Muscle of leg (tissue), 16 donors: ENCODE measurements at places on chromosomes 16 and 17.
A peak's percentile ranks its signal among the peaks of the same experiment; 100 is the strongest.

DNA sequence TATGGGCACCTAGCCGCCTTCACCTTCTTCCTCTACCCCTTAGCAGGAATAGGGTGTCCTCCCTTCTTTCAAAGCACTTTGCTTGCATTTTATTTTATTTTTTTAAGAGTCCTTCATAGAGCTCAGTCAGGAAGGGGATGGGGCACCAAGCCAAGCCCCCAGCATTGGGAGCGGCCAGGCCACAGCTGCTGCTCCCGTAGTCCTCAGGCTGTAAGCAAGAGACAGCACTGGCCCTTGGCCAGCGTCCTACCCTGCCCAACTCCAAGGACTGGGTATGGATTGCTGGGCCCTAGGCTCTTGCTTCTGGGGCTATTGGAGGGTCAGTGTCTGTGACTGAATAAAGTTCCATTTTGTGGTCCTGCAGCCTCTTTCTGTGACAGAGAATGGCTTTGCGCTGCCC is 4.6 kb downstream of the TMUB2 start:
- peak; percentile 78 for DNase-seq

DNA sequence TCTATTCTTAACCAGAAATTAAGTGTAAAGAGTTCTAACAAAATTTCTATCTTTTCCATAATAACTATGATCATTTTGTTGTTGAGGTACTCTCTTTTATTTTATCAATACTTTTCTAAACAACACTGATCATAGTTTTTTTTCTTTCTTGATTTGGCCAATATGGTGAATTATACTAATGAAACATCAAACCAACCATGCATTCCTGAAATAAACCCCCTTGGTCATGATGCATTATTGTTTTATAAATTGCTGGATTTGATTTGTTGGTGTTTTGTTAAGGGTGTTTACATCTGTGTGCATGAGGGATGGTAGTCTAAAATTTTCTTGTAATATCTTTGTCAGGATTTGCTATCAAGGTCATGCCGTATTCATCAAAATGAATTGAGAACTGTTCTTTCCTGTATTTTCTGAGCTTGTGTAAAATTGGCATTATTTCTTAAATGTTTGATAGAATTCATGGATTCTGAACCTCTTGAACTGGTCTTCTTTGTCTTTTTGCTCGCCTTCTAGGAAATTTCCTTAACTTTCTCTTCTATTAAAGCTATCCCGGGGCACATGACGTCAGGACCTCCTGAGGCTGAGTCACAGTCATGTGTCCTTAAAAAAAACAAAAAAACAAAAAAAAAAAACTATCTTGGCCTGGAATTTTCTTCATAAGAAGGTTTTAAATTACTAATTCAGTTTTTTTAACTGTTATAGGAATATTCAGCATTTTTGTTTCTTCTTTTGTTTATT is 3.9 kb upstream of the TRIM25 start:
- DNase-seq: no peak

DNA sequence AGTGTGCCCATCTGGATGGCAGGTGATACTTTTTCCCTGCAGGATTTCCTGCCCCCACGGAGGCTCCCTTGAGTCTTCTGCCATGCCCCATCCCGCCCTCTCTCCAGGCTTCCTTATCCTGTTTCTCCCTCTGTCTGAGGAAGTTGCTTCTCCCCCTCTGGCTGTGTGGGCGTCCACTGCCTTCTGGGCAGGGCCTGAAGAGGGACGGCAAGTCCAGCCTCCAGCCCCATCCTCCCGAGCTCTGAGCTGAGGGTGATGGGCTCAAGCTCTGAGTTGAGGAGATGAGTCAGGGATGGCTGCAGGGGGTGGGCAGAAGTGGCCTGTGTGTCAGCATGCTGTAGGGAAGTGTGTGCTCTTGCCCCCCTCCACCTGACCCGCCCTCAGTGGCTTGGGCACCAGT is 14.2 kb upstream of the RAP1GAP2 start:
- no peak for DNase-seq

DNA sequence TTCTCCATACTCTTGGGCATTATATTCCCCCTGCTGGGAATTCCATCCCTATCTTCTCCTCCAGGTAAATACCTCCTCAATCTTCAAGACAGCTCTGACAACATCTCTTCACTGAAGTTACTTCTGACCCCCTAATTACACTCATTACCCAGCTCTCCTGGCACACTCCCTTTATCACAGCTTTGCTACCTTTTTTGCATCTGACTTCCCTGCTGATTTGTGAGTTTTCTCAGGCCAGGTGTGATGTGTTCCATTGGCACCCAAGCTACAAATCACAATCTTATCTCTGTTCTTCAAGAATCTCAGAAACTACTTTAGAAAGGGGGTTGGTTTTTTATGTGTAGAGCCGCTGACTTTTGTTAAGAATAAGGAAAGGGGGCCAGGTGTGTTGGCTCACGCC is 14.0 kb downstream of the CLEC19A start:
- no peak for DNase-seq

DNA sequence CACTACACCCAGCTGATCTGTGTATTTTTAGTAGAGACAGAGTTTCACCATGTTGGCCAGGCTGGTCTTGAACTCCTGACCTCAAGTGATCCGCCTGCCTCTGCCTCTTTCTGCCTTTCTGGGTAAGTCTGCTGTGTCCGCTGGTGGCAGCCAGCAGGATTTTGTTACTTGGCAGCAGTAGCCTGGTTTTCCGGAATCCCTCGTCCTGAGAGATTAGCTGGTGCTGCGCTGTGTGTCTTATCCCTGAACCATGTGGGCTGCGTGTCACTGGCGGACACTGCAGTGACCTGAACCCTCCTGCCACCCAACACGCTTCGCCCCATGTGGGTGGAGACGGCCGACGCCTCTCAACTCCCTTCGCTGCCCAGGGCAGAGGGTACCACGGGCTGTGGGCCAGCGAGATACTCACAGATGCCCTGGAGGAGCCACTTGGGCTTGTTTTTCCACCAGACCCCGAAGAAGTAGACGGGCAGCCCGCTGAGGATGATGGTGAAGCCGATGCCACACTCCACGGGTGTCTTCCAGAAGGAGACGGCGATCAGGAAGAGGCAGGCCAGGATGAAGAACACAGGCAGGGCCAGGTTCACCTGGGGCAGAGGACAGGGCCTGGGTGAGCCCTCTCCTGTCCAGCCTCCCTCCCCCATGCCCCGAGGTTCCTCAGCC is 35.2 kb downstream of the SLC7A5 start:
- no peak for DNase-seq

DNA sequence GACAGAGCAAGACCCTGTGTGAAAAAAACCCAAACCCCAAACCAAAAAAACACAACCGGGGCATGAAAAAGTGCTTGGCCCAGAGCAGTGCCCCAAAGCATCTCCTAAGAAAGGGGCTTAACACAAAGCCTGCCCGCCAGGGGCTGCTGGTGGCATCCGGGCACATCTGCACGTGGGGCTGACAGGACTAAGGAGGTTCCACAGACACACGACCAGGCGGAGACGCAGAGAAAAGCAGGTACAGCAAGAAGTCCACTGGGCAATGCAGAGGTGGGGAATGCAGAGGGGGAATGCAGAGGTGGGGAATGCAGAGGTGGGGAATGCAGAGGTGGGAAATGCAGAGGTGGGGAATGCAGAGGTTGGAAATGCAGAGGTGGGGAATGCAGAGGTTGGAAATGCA is 109.2 kb downstream of the ZNF778 start:
- no peak for DNase-seq

DNA sequence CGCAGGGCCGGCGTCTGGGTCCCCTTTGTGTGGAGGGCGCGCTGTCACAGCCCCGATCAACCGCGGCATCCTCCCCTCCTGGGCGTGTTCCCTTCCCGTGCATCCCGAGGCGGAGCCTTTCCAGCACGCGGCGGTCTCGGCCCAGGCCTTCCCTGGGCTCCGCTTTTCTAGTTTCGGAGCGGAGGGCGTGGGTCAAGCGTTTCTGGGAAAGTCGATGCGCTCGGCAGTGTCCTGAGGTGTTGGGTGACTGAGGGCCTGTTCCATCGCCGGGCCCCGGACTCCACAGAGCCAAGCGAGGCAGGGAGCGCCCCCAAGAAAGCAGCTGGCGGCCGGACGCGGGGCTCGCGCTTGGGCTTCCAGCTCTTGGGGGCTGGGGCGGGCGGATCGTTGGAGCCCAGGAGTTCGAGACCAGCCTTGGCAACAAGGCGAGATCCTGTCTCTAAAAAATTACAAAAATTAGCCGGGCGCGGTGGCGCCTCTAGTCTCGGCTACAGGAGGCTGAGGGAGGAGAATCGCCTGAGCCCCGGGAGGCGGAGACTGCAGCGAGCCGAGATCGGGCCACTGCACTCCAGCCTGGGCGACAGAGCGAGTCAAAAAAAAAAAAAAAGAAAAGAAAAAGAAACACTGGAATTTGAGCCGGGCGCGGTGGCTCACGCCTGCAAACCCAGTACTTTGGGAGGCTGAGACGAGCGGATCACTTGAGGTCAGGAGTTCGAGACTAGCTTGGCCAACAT is 806 bp downstream of the IFT140 start:
- DNase-seq: no peak

DNA sequence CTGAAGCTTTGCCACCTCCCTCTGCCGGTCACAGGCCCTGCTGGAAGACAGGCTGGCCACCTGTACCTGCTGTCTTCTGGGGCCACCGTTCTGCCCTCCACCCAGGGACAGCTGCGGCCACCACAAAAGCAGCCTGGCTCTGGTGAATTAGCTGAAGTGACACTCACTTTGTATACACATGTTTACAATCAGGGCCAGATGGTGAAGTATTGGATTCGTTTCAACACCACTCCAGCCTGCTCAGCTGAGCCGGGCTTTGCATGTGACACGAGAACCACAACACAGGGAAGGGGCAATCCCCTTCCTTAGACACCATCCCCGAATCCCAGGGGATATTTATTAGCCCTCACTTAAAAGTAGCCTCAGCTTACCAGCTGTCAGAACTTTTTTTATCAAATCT is 191.5 kb upstream of the RPL38 start:
- DNase-seq: peak; percentile 49

- peak; percentile 90 for DNase-seq
Measured at GRCh38 chr16:85234310-85235204, 122.3 kb upstream of the CIBAR2 start.

GRCh38 chr16:74146643-74147042 is 150.0 kb upstream of the PSMD7 start:
- DNase-seq: no peak

- DNase-seq: no peak
Measured at GRCh38 chr17:35847006-35847405, 21.7 kb downstream of the HEATR9 start.

- DNase-seq: no peak
Measured at GRCh38 chr17:59572301-59572924, 7.0 kb downstream of the DHX40 start.

DNA sequence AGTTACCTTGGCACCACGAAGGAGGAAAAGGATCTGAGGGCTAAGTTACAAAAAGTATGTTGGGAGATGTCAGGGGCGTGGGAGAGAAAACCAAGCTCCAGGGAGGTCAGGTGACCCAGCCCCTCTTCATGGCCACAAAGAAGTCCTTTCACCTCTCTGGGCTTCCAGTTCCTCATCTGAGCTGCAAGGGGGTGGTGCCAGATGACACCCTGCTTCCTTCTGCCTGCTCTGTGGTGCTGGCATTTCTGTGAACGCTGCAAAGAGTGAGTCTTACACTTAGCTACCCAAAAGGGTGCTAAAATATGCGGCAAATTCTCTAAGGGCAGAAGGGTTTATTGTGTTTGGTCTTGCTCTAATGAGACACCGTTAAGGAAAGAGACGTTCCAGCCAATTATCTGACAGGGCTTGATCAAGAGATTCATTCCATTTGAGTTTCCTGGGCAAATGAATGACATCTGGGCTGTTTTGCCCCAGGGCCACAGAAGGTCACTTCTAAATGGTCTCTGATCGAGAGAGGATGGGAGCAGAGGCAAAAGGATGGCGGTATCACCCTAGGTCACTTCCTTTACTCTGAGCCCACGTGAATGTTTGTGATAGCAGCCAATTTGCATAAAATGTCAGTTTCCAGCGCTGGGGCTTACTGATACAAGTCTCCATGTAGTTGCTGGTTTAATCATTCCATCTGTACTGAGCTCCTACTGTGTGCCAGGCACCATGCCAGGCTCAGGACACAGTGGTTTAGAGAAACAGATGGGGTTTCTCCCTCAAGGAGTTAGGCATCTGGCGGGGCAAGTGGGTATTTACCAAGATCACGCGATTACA is 210.2 kb downstream of the KATNIP start:
- DNase-seq: no peak

DNA sequence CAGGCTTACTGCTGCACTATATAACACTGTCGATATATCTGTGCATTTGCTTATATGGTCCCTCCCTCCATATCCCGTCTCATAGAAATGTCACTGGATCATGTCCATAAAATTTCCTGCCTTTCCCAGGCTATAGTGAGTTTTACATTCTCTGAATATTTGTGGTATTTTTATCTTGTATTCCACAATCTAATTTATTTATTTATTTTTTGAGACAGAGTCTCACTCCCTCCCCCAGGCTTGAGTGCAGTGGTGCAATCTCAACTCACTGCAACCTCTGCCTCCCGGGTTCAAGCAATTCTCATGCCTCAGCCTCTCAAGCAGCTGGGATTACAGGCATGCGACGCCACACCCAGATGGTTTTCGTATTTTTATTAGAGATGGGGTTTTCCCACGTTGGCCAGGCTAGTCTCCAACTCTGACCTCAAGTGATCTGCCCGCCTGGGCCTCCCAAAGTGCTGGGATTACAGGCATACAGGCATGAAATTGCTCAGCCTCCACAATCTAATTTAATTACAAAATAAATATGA is 12.9 kb downstream of the TRIM37 start:
- DNase-seq: peak; percentile 68

DNA sequence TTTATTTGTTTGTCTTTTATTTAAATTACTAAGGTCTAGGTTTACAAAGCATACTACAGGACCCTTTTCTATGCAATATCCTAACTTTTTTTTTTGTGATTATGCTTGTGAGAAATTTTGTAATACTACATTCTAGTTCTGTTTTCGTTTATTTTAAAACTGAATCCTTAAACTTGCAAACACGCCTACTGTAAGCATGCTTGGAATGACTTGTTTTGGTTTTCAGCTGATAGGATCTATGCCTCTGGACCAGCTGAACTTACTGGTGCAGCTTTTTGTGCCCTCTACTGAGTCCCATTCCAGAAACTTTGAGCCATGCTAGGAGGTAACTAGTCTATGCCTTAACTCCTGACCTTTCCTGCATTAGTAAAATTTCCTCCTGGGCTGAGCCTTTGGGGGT is 6.0 kb downstream of the PDP2 start:
- DNase-seq: no peak

DNA sequence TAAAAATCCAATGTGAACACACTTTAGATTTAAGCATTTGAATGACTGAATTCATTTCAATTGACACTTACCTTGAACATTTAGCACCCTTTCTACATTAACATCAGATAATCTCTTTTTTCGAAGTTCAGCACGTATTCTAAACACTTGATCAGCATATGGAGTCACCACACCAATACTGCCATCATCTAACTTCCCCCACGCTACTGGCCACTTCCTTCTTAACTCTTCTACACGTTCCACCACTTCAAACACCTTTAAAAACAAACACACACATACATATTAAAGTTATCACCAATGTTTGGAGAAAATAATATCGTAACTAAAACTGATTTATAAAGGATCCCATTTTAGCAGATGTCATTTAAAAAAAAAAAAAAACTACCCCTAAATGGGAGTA is 93.5 kb downstream of the CACNG1 start:
- no peak for DNase-seq

- DNase-seq: no peak
Measured at GRCh38 chr16:20137194-20137593, 63.5 kb upstream of the GPR139 start.
